Activated CD8-positive, alpha-beta T cell treated with anti-CD3 and anti-CD28 coated beads, Interleukin-2, amount 10 ng/mL, durations not matched to agents 7 days and 5 days (primary cell): ENCODE measurements at places on chromosomes 5 and 9. TPM values are rescaled to one million over a fixed set of nuclear protein-coding genes. Genes with fewer than 3 reads are reported as not detected.
A peak's percentile ranks its signal among the peaks of the same experiment; 100 is the strongest.

Gene ENHO
- not detected for total RNA-seq

GRCh38 chr5:172235827-172236736 lies 42.1 kb downstream of the EFCAB9 start:
- no peak overlapping the region for H3K27ac ChIP-seq
- H3K4me1 ChIP-seq, result peaks cover 42% of the 10 kb centered on the region
- H3K4me3 ChIP-seq, result no peak overlapping the region
- no peaks in the 10 kb centered on the region for H3K27me3 ChIP-seq
- H3K36me3 ChIP-seq, result peaks cover 26% of the 10 kb centered on the region

Gene ZFP37
- 0.81 TPM for total RNA-seq

DNA sequence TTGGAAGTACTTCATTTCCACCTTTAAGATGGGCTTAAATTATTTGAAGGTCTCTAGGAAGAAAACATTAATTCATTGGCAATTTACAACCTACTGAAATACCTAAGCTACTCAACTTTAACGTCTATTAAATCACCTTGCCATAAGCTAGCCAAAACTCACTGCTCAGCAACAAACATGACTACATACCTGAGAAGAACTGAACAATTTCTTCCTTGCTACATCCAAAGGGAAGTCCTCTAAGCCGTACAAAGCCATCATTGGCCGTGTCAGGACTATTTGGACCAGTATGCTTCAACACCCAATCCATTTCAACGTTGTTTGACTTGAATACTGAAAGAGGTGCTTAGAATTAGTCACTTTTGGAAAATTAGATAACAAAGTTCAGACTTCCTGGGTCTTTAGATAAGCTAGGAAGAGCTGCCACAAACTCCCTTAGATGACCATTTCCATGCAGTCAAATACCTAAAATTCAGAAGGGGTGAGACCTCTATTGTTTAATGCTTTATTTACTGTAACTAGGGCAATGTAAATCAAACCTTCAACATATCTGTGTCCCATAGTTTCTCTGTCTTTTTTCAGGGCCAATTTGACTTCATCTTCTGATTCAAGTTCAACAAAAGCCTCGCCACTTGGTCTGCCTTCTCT lies 2.6 kb downstream of the HNRNPH1 start:
- H3K4me1 ChIP-seq, result peaks cover 57% of the 10 kb centered on the region
- peak overlapping the region; percentile 89 for H3K27ac ChIP-seq
- H3K27me3 ChIP-seq, result no peaks in the 10 kb centered on the region
- no peak for DNase-seq
- H3K36me3 ChIP-seq, result peaks cover 74% of the 10 kb centered on the region

DNA sequence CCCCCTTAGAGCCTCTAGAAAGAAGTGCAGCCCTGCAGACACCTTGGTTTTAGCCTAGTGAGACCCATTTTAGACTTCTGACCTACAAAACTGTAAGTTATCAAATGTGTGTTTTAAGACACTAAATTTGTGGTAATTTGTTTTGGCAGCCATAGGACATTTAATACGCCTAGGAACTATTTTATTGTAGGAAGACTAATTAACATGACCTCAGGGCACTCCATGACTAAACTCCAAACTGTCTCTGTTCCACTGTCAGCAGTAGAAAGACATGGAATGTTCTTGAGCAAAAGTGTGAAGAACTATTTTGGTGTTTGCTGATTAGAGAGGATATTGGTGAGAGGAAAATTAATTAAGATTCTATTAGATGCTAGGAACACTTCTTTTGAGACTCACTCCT lies 4.1 kb upstream of the APC start:
- no peaks in the 10 kb centered on the region for H3K36me3 ChIP-seq
- H3K4me3 ChIP-seq, result no peak overlapping the region
- peaks cover 12% of the 10 kb centered on the region for H3K4me1 ChIP-seq
- H3K27me3 ChIP-seq, result no peaks in the 10 kb centered on the region
- H3K27ac ChIP-seq, result no peak overlapping the region

DNA sequence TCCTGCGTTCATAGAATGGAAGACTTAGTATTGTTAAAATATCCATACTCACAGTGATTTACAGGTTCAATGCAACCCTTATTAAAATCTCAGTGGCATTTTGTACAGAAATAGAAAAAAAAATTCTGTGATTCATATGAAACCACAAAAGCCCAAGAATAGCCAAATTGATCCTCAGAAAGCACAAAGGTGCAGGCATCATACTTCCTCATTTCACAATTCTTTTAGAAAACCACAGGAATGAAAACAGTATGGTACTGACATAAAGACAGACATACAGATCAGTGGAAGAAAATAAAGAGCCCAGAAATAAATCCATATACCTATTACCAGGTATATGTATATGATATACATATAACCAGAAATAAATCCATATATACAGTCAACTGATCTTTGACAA lies 86.8 kb upstream of the MEGF10 start:
- no peak for DNase-seq
- no peak overlapping the region for H3K4me3 ChIP-seq
- H3K27ac ChIP-seq, result no peak overlapping the region

DNA sequence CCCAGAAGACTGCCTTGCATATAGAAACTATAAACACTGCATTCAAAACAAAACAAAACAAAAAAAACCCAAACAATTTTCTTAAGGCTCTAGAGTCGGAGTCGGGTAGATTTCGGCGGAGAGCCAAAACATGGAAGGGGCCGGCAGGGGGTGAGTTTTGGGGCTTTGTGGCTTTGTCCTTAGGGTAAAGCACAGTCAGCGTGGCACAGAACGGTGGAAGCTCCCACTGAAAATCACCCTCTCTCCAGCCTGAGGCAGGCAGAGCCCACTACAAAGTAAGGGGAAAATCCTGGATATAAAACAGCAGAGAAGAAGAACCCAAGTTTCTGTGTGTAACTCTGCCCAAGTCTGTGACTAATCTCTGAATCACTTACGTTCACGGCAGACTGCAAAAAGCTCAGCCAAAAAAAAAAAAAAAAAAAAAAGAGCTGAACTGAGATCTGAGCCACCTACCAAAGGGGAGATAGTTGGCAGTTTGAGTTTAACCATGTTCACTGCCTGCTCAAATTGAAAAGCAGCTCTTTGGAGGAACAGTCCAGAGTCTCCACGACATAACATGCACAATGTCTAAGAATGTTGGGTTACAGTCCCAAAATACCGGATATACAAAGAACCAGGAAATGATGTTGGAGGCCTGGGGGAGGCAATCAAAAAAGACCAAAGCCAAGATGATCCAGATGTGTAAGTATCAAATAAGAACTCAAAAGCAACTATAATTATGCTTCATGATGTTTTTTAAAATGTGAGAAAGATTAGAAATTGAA lies 26.6 kb upstream of the OR2K2 start:
- no peak overlapping the region for H3K27ac ChIP-seq
- H3K36me3 ChIP-seq, result peaks cover 7% of the 10 kb centered on the region
- H3K27me3 ChIP-seq, result no peaks in the 10 kb centered on the region
- no peak overlapping the region for H3K4me3 ChIP-seq
- no peaks in the 10 kb centered on the region for H3K4me1 ChIP-seq

Gene FST
- total RNA-seq, result not detected

Gene IL13
- total RNA-seq, result 1.6 TPM

Gene MUSK
- not detected for total RNA-seq

DNA sequence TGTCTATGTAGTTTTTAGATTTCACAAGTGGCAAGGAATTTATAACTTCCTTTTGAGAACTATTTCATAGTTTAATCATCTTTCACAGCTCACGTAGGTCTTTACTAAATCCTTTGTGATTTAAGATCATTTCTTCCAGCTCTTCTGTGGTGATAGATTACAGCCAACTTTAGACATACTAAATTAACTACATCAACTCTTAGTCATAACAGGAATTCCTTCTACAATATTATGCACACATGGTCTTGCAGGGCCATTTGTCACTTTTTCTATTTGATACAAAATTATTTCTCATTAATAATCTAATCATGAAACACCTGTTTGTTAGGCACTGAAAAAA lies 208.4 kb downstream of the PDE4D start:
- no peak for DNase-seq
- H3K27ac ChIP-seq, result no peak overlapping the region
- H3K4me3 ChIP-seq, result no peak overlapping the region

GRCh38 chr9:121219530-121219929 lies 17.9 kb upstream of the RAB14 start:
- no peak for DNase-seq
- no peak overlapping the region for H3K27ac ChIP-seq
- H3K4me1 ChIP-seq, result peaks cover 9% of the 10 kb centered on the region
- H3K4me3 ChIP-seq, result no peak overlapping the region
- H3K27me3 ChIP-seq, result no peaks in the 10 kb centered on the region

DNA sequence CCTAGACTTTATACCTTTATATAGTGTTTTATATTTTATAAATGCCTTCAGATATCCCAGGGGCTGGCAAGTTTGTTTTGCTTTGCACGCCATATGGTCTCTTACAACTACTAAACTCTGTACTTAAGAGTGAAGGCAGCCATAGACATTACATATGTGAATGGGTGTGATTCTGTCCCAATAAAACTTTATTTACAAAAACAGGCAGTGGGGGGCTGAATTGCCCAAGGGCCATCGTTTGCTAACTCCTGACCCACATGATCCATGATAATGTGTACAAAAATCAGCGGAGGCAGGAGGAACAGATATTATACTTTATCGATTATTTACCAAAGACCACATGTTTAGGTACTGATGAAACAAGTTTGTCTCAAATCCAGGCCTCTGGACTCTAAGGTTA lies 35.8 kb upstream of the ISCA1 start:
- H3K4me1 ChIP-seq, result peaks cover 14% of the 10 kb centered on the region
- no peak overlapping the region for H3K4me3 ChIP-seq
- no peak for DNase-seq
- H3K27ac ChIP-seq, result no peak overlapping the region
- H3K27me3 ChIP-seq, result no peaks in the 10 kb centered on the region

DNA sequence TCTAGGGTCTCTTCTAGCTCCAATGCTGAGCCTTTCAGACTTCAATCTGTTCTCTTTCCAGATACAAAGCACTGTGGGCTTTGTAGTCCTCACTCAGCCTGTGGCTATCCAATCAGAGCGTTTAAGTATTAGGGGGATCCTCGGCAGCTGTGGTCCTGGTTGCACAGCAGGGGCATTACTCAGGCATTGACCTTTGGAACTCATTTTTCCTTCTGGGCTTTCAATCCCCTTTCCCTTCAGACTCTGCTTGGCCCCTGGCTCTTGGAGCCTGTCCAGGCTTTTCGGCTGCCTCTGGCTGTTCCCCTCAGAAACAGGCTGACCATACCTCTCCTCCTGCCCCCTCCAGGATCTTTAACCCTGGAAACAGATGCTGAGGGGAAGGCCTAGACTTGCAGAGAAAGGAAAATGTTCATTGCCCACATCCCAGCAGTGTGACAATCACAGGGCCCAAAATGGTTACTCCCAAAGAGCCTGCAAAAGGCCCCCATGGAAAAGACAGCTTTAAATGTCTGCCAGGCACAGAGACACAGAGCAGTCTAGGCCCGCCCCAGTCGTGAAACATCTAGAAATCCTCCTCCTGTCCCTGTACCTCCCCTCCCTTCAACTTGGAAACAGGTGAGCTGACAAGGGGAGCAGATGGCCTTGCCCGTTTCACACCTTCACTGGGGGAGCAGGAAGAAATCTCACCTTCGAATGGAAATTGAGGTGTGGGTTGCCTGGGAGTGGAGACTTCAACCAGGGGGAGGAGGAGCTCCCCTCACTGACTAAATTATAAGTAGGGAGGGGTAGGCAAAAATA lies 13.7 kb downstream of the C1QTNF2 start:
- no peak overlapping the region for H3K4me3 ChIP-seq
- no peaks in the 10 kb centered on the region for H3K36me3 ChIP-seq
- H3K27ac ChIP-seq, result no peak overlapping the region
- DNase-seq, result no peak

- no peaks in the 10 kb centered on the region for H3K36me3 ChIP-seq
- no peak for DNase-seq
- no peaks in the 10 kb centered on the region for H3K4me1 ChIP-seq
- H3K4me3 ChIP-seq, result no peak overlapping the region
These were observed 91.4 kb upstream of the ZNF462 start for GRCh38 chr9:106771608-106772007.

Gene PDE8B
- not detected for total RNA-seq

- no peak overlapping the region for H3K27ac ChIP-seq
- no peaks in the 10 kb centered on the region for H3K27me3 ChIP-seq
- H3K4me1 ChIP-seq, result peaks cover 3% of the 10 kb centered on the region
- DNase-seq, result no peak
- H3K4me3 ChIP-seq, result no peak overlapping the region
These were observed 30.0 kb downstream of the SIL1 start for GRCh38 chr5:139167952-139168720.

GRCh38 chr5:147628058-147628895 lies 118.4 kb upstream of the DPYSL3 start:
- H3K4me3 ChIP-seq, result no peak overlapping the region
- no peak overlapping the region for H3K27ac ChIP-seq
- no peaks in the 10 kb centered on the region for H3K27me3 ChIP-seq
- no peaks in the 10 kb centered on the region for H3K36me3 ChIP-seq
- no peaks in the 10 kb centered on the region for H3K4me1 ChIP-seq
- DNase-seq, result peak; percentile 77

Gene DDX4
- 0.23 TPM for total RNA-seq

Gene CACNA1B
- not detected for total RNA-seq

- H3K27me3 ChIP-seq, result peaks cover 18% of the 10 kb centered on the region
- no peaks in the 10 kb centered on the region for H3K36me3 ChIP-seq
- H3K27ac ChIP-seq, result no peak overlapping the region
- H3K4me1 ChIP-seq, result no peaks in the 10 kb centered on the region
These were observed 545.3 kb downstream of the PDE4D start for GRCh38 chr5:59348189-59348588.

GRCh38 chr5:172584638-172585037 lies 56.4 kb upstream of the NEURL1B start:
- H3K4me1 ChIP-seq, result no peaks in the 10 kb centered on the region
- no peak overlapping the region for H3K4me3 ChIP-seq
- no peaks in the 10 kb centered on the region for H3K27me3 ChIP-seq
- DNase-seq, result no peak

DNA sequence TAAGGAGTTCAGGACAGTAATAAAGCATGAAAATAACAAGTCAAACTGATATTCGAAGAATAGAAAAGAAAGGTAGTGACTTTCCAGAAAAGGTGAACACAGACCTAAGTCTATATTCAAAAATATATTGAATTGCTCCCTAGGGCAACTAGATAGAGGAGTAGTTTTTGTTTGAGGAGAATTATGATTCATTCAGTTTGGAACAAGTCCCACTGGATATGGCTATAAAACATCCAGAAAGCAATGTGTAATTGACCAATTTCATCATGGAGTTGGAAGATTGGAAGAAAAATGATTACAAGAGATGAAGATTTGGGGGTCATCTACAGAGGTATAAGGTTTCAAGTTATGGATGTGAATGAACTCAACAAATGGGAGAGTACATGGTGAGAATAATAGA lies 117.5 kb upstream of the ZNF462 start:
- H3K4me1 ChIP-seq, result no peaks in the 10 kb centered on the region
- no peak overlapping the region for H3K4me3 ChIP-seq
- H3K27me3 ChIP-seq, result no peaks in the 10 kb centered on the region
- no peak overlapping the region for H3K27ac ChIP-seq
- no peaks in the 10 kb centered on the region for H3K36me3 ChIP-seq
- DNase-seq, result no peak

GRCh38 chr5:24268482-24269056 lies 376.2 kb downstream of the CDH10 start:
- no peak for DNase-seq
- no peak overlapping the region for H3K27ac ChIP-seq
- no peaks in the 10 kb centered on the region for H3K27me3 ChIP-seq
- no peaks in the 10 kb centered on the region for H3K4me1 ChIP-seq
- H3K4me3 ChIP-seq, result no peak overlapping the region

Gene SLC36A2
- total RNA-seq, result not detected

Gene SLC22A4
- total RNA-seq, result not detected

Gene POU5F2
- 1.1 TPM for total RNA-seq

Gene SETX
- 54.2 TPM for total RNA-seq

- H3K27me3 ChIP-seq, result peaks cover 4% of the 10 kb centered on the region
- H3K4me3 ChIP-seq, result no peak overlapping the region
- no peak for DNase-seq
- H3K27ac ChIP-seq, result no peak overlapping the region
- no peaks in the 10 kb centered on the region for H3K4me1 ChIP-seq
These were observed 209.9 kb downstream of the EFNA5 start for GRCh38 chr5:107460789-107461188.

Gene ACTBL2
- total RNA-seq, result not detected
